Stimulated activated CD4-positive, alpha-beta T cell treated with anti-CD3 and anti-CD28 coated beads, Interleukin-2, amount 100 ng/mL, for 4 hours (primary cell): ENCODE measurements at places on chromosomes 11 and 22.

DNA sequence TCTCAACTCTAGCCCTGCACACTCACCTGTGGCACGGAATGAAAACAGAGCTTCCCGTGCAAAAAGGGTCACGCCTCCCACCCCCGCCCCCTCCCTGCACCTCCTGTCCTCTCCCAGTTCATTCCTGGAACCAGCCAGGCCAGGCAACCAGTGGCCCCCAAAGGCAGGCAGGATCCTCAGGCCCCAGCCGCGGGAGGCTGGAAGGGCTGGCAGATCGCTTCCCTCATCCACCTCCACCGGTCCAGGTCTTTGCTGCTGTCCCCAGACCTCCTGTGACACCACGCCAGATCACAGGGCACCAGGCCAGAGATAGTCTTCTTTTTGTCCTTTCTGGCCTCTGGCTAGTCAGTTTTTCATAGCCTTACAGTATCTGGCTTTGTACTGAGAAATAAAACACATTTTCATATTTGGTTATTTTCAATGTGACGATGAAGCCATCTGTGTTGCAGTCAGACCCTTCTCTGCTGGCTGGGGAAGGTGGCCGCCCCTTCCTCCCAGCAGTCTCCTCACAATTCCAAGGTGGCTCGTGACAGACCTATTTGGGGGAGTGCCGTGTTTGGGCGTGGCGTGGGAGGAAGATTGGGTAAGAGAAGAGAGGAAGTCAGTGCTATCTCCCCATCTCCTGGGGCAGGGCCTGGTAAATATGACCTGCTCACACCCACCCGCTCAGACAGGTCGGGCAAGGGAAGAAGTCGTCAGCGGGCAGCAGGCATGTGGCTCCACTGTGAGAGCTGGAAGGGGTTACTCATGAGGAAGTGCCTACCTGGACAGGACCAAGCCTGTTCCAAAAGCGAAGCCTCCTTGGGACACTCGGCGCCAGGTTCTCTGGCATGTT, 9.1 kb downstream of the SSH3 start:
- DNase-seq: peak; percentile 49

GRCh38 chr11:132824642-132825041, 707.7 kb downstream of the OPCML start:
- DNase-seq: no peak

GRCh38 chr22:31488988-31489617, 539 bp downstream of the EIF4ENIF1 start:
- no peak for DNase-seq

DNA sequence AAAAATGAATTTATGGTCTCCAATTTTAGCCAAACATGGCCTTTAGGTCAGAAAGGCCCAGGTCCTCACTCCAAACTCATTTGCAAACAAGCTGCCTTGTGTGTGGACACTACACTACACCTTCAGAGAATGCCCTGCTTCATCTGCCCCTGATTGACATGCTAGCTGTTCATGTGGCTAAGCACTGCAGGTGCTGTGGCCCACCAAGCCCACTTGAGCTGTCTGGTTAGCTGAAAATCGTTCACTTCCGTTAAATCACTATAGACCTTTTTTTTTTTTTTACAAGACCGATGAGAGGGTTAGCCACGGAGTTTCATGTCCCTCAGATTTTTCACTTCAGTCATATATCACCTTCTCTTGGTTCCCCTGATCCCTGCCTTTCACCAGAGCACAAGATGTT, 39.3 kb downstream of the NF2 start:
- DNase-seq: no peak

- DNase-seq: peak; percentile 36
Observed at GRCh38 chr22:43152357-43153071, 1.2 kb downstream of the TSPO start.

DNA sequence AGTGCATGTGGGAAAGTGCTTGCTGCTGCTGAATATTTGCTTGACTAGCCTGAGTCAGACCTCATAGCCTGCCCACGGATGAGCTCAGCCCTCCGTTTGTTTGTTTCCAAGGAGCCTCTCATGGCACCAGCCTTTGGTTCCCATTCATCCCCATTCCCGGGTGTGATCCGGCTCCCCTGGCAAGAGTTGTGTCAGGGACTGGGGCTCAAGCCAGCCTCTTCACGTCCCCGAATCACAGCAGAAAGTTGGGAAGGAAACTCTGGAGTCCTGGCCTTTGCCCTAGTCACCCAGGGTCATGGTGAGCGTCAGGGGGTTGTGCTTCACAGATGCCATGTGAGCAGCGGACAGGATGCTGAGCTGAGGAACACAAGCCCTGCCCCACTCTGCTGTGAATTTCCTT, 13.8 kb downstream of the SEC14L3 start:
- DNase-seq: no peak

- DNase-seq: no peak
Observed at GRCh38 chr11:3196161-3197043, 22.2 kb downstream of the MRGPRG start.

- DNase-seq: no peak
Observed at GRCh38 chr11:65879617-65880016, at the start of gene CTSW. Gene CTSW (plus strand): TSS chr11:65879837. CDS start chr11:65879855, 18 bp downstream.

GRCh38 chr11:80519596-80520506, 1079.0 kb upstream of the TENM4 start:
- DNase-seq: no peak

GRCh38 chr11:68044898-68045351, 6.1 kb downstream of the TCIRG1 start:
- no peak for DNase-seq

- DNase-seq: no peak
Observed at GRCh38 chr22:22855617-22856308, 31.9 kb upstream of the IGLL5 start.

DNA sequence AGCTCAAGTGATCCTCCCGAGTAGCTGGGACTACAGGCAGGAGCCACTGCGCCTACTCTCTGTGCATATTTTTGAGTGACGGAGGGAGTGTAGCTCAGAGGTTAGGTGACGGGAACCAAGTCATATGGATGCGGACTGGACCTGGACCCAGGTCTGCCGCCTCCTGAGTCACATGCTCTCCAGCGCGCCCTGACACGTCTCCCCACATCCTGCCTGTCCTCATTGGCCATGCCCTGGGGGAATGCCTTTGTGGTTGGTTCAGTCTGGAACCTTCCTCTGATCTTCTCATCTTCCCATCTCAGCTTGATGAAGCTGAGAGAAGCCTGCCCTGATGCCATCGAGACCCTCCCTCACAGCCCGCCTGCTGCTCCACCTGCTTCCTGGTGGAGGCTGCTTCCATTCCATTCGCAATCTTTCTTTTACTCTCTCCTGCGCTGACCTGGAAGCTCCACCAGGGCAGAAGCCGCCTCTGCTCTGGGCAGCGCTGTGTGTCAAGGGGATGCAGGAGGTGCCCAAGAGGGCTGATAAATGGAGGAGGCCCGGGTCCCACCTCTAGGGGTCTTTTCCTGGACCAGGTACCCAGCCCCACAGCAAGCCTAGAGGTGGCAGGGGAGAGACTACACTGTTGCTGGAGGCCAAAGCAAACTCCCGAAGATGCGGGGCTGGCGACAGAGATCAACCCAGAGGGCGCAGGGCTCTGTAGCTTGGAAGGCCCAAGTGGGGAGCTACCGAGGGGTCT, 13.9 kb upstream of the BAIAP2L2 start:
- no peak for DNase-seq

GRCh38 chr11:35057926-35058668, 80.9 kb upstream of the CD44 start:
- no peak for DNase-seq
